ENCODE measurements at places on chromosomes 6 and 20.

GRCh38 chr20:53033176-53033575 lies 61.0 kb downstream of the TSHZ2 start:
- DNase-seq, result no peak

- DNase-seq, result no peak
These were observed 21.3 kb upstream of the PPARD start for GRCh38 chr6:35321091-35321490.

DNA sequence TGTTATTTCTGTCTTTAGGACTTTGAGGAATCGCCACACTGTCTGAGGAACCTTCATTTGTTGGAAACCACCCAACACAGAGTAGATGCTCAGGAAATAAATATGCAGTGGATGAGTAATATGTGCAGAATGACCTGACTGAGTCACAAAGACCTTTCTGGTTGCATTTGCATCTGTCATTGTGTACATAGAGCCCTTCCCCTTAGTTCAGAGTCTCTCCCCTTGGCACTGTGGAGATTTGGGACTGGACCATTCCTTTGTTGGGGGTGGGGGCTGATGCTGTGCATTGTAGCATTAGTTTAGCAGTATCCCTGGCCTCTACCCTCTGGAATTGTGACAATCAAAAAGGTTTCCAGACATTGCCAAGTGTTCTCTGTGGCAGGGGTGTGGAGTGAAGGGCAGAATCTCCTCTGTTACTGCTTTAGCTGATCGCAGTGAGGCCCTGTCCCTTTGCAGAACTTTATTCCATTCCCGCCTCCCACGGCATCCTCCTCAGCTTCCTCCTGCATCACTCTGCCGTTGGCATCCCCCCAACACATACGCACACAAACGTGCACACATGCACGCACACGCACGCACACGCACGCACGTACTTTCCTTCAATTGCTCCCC lies 64.5 kb downstream of the EYA2 start:
- no peak for DNase-seq

DNA sequence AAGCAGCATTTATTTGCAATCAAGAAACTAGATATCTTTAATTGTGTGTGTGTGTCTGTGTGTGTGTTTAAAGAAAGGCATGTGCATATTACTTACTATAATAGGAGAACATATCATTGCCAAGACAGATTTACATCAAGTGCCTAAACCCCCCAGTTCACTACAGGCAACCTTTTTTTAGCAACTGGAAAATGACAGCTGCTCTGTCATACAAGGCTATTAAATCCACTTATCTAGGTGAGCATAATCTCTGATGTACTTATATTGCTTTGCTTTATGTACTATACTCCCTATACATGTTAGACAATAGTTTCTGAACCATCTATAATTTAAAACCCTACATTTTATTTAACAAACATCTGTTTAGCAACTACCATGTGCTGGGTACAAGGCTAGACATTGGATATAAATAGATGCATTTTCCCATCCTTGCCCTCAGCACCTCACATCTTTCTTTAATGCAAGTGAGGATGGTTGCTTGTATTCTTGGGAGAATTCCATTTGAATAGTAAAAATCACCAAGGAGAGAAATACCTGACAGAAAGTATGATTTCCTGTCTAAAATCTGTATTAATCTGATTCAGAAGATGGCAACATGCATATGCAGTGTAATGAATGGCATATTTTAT lies 398.3 kb downstream of the LAMA2 start:
- DNase-seq, result no peak

GRCh38 chr20:52493171-52493721 lies 301.7 kb upstream of the ZFP64 start:
- no peak for DNase-seq
